ENCODE measurements at places on chromosomes 4 and X. TPM values are rescaled to one million over a fixed set of nuclear protein-coding genes. Genes with fewer than 3 reads are reported as not detected.
A peak's percentile ranks its signal among the peaks of the same experiment; 100 is the strongest.

The ADGRG2 gene
- total RNA-seq: not detected

The NXF2B gene
- total RNA-seq: not detected

The PDE5A gene
- total RNA-seq: 1.4 TPM

The LEF1 gene
- 1.6 TPM for total RNA-seq

The SFRP2 gene
- total RNA-seq: not detected

DNA sequence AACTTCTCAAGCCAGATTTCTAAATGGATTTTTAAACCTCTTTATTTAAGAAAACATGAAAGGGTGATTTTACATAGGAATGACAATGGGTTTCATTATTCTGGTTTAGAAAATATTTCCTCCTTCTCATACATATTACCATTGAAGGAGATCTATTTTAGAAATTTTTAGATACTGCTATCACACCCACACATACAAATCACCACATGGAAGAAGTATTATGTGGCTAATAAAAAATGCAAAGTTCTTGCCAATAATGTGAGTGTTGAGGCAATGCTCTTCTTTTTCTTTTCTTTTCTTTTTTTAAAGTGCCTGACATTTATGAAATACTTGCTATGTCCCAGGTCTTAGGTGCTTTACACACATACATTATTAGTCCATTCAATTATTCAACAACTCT, 6.8 kb downstream of the STAP1 start:
- H3K4me1 ChIP-seq: peaks cover 46% of the 10 kb centered on the region
- peaks cover 6% of the 10 kb centered on the region for H3K36me3 ChIP-seq
- H3K27me3 ChIP-seq: no peaks in the 10 kb centered on the region

- H3K4me1 ChIP-seq: no peaks in the 10 kb centered on the region
- no peak overlapping the region for H3K4me3 ChIP-seq
- DNase-seq: no peak
- no peaks in the 10 kb centered on the region for H3K27me3 ChIP-seq
- no peak overlapping the region for H3K27ac ChIP-seq
Observed at GRCh38 chr4:20554134-20554533, 146.1 kb upstream of the PACRGL start.

- H3K27ac ChIP-seq: no peak overlapping the region
- DNase-seq: peak; percentile 50
- no peak overlapping the region for H3K4me3 ChIP-seq
- H3K4me1 ChIP-seq: peaks cover 2% of the 10 kb centered on the region
- no peaks in the 10 kb centered on the region for H3K36me3 ChIP-seq
Observed at GRCh38 chr4:145041378-145041777, 56.6 kb downstream of the ANAPC10 start.

DNA sequence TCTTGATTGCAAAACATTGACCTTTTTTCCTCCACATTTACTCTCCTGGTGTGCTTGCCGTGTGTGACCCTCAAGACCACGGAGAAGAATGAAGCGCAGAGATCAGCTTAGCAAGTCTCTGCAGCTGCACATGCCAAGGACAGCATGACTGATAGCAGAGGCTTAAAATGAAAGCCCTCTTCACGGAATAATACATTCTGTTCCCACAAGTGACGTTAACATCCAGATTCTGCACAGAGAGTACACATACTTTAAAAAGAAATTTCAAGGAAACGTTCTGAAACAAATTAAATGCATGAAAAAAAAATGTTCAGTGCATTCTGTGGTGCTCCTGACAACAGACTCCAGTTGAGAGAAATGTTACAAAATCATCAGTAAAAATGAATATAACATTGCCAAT, 60.9 kb downstream of the SLC7A11 start:
- H3K27me3 ChIP-seq: no peaks in the 10 kb centered on the region
- H3K36me3 ChIP-seq: no peaks in the 10 kb centered on the region
- no peak overlapping the region for H3K27ac ChIP-seq
- no peaks in the 10 kb centered on the region for H3K4me1 ChIP-seq
- no peak overlapping the region for H3K4me3 ChIP-seq

GRCh38 chr4:126627255-126627654, 1005.5 kb upstream of the INTU start:
- H3K27me3 ChIP-seq: no peaks in the 10 kb centered on the region
- H3K27ac ChIP-seq: no peak overlapping the region
- no peaks in the 10 kb centered on the region for H3K4me1 ChIP-seq

All from B cell (primary cell).